NCI-H187 (cell line): ENCODE measurements at places on chromosomes 16 and 17.

DNA sequence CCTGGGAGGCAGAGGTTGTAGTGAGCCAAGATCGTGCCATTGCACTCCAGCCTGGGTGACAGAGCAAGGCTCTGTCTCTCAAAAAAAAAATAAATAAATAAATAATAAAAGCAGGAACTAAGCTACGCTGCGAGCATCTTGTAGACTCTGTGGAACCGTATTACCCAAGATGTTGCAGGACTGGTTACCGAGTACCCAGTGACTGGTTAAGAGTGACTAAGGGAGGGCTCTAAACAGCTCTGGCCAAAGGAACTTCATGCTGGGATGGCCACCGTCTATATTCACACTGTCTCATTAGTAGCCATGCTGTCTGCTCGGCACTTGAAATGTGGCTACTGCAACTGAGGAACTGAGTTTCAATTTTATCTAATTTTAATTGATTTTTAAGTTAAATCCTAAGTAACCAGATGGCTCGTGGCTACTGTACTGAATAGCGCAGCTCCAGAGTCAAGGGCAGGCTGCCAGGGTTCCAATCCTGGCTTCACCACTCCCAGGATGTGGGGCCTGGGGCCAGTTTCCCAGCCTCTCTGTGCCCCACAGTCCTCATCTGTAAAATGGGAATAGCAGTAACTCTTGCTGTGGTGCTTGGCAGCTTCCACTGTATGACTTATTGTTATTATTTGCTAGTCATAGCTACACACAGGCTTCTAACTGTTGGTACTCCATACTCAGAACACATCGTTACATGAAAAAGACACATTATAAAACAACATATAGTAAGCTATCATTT lies 3.0 kb downstream of the NTAN1 start:
- no peak for DNase-seq

DNA sequence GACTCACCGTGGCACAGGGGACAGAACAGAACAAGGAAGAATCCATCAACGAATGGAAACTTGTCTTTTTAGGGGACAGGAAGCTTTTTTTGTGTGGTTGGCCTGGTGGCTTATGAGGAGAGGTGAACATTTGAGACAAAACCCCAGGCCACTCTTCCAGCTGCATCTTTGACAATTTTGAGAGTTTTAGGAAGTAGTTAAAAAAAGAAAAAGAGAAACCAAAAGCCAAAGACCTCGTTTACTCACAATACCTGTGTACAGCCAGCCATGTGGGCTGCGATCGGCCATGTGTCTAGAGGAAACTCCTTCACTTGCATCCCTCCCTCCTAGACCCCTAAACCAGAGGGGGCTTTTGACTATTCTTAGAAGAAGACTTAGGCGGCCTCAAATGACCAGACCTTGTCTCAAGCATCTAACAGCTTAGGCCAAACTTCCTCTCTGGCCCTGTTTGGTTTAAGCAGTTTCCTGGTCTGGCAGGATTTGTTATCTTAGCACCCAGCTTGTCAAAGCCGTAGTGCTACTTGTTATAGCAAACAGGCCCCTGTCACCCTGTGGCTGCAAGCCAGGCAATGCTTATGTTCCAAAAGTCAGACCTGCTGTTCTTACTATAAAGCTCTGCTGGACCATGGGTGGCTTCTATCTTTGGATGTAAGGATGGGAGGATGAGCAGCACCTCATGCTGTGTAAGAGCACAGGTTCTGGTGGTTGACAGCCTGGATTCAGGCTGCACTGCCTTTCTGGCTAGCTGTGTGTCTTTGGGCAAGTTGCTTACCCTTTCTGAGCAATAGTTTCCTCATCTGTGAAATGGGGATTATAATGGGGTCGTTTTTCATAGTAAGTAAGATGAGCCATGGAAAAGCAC lies 17.7 kb downstream of the KSR1 start:
- DNase-seq = no peak

- no peak for DNase-seq
These were observed 83.7 kb upstream of the ZNF469 start for GRCh38 chr16:88298833-88299745.

DNA sequence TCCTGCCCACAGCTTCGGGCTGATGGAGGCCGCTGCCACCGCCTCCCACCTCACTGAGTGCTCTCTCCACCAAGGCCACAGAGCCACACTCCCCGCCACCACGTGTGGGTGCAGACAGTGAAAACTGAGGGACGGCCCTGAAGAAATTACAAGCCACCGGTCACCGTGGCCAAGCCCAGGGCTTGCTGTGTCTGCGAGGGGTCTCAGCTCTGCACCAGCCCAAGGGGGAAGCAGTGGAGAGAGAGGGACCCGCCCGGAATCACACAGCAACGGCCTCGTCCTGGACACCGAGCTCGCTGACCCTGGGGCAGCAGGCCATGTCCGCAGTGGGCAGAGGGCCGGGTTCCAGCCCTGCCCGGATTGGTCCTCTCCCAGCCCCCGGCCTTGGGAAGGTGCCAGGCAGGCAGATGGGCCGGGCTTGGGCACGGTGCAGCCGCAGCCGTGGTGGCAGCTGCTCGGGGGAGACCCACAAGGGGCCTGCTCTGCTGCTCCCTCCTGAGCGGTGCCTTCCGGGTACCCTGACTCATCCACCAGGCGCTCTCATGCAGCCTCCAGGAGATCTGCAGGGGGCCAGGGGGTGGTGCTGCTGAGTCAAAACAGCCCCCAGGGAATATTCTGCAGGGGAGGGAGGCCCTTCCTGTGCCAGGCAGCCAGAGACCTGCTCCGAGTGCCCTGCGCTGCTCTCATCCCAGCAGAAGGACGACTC lies 52.0 kb downstream of the CBFA2T3 start:
- no peak for DNase-seq

- peak; percentile 71 for DNase-seq
These were observed 11.0 kb downstream of the GPRC5C start for GRCh38 chr17:74442670-74443515.

DNA sequence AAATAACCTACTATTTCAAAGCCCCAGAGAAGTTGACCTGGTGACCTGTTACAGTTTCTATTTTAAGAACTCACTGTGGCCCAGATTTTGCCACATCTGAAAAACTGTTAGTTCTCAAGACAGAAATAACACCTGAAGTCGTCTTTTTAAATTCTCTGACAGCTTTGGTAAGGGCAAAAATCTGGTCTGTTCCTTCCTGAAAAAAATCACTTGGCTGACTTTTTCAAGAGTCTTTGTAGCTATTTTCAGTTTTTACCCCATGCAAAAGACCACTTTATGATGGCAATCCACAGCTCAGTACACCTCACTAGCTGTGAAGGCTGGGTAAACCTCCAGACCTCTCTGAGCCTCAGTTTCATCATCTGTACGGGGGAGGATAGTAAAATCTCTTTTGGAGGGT lies 60.7 kb upstream of the SREBF1 start:
- DNase-seq = no peak
